ENCODE measurements at places on chromosomes 5 and 9.

- DNase-seq = no peak
These were observed 271.9 kb downstream of the ARHGEF28 start for GRCh38 chr5:73897893-73898292.

DNA sequence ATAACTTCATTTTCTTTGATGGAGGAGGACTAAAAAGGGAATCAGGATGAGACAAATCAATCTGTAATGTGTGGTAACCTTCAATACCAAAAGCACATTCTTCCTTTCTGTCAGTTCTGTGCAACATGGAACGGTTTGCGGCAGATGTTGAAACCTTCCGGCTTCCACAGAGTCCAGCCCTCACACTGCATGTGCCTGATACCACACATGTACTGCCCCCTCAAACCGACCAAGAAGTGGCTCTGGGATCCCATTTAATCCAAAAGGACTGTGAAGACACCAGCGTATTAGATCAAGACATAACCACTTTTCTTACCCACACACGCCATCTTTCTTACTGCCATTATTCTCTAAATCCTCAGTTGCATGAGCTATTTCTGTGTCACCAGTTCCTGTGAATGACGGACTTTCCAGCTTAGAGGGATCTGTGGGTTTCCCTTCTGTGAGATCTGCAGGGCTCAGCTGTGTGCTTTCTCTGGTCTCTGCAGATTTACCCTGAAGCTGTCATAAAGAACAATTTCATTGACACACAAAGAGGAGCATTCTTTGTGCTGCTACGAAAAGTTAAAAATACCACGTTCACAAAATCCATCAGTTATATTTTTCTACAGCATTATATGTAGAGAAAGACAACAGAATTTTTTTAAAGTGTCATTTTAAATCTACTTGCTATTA is 25.8 kb downstream of the NSUN2 start:
- DNase-seq = no peak

GRCh38 chr5:140327589-140327988 is 18.8 kb downstream of the HBEGF start:
- peak; percentile 87 for DNase-seq

DNA sequence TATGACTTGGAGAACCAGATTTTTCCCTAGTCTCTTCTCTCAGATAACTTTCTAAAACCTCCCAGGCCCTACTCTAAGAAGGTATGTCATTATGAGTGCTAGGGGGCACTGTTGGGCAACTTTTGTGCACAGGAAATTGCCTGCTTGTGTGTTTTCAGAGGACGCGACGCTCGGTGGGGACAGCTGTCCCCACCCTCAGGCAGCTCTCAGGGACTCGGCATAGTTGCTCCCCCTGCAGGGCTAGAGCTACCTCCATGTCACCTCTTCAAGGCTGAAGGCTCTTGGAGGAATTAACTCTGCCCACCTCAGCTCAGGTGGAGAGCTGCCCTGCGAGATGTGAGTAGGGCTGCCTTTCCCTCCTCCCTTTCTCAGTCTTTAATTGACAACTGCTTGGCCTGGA is 10.2 kb upstream of the TIFAB start:
- peak; percentile 70 for DNase-seq

GRCh38 chr5:134902071-134902801 is 2.7 kb upstream of the PCBD2 start:
- peak; percentile 11 for DNase-seq

- no peak for DNase-seq
These were observed 640 bp downstream of the TRIM32 start for GRCh38 chr9:116687754-116688135.

GRCh38 chr9:115815786-115816185 is 337.8 kb upstream of the PAPPA start:
- DNase-seq = no peak

- peak; percentile 25 for DNase-seq
These were observed 482.8 kb upstream of the ARRDC3 start for GRCh38 chr5:91865915-91866314.

DNA sequence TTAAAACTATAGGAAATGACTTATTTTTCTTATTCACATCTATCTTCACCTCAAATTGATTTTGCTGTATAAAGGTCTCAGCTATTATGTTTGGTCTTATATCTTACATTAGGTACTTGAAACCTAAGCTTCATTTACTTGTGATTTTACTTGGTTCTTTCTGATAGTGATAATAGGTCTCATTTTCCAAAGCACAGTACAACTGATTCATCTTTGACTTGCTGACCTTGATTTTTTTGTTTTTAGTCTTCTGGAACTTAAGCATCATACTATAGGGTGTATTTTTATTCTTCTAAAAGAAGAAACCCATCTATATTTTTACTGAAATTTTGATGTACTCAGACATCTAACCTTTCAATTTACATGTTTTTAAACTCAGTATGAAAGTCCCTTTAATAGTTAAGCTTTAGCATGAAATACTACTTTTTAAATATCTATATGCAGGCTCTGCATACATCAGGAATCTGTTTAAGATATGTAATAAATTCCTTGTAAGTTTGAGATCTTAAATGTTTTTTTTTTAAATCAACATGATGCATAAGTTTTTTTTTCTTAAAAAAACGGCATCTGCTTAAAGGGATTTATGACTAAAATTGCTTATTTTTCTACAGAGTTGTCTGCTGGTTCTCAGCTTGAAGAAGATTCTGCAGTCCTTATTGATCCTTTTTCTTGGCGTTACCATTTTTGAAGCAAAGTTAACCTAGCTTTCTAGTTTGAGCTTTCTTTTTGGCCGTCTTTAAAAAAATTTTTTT is 13.3 kb downstream of the MATR3 start:
- no peak for DNase-seq

DNA sequence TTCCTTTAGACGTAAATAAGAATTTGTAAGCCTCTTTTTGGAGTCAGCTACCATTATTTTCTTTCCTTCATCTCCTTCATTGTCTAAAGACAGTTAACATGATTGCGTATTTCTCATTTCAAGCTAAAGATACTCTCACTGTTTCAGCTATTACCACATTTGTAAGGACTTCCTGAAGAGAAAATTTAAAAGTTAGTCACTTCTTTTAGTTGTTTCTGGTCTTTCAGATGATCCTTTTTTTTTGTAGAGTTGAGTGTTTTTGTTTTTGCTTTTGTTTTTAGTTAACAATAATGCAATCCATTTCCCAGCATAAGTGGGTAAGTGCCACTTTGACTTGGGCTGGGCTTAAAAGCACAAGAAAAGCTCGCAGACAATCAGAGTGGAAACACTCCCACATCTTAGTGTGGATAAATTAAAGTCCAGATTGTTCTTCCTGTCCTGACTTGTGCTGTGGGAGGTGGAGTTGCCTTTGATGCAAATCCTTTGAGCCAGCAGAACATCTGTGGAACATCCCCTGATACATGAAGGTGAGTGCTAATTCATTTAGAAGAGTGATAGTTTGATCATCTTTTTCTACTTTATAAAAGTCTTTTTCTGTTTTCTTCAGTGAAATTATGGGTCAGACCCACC is 2.0 kb downstream of the IL31RA start:
- no peak for DNase-seq

DNA sequence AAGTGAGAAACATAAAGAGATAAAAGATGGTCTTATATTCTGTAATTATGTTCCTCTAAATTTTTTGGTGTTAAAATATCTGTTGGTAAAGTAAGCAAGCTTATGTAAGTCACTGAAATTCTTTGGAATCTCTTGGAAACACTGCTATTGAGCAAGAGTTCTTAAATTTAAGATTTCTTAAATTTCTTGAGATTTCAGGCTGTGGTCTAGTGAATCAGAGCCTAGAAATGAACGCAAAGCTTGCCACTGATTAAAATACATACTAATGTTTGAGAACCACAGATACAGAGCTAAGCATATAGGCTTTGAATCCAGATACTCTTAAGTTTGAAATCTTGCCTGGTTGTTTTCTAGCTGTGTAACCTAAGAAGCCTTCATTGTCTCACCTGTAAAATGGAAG is 133.4 kb downstream of the TRPM3 start:
- peak; percentile 58 for DNase-seq

DNA sequence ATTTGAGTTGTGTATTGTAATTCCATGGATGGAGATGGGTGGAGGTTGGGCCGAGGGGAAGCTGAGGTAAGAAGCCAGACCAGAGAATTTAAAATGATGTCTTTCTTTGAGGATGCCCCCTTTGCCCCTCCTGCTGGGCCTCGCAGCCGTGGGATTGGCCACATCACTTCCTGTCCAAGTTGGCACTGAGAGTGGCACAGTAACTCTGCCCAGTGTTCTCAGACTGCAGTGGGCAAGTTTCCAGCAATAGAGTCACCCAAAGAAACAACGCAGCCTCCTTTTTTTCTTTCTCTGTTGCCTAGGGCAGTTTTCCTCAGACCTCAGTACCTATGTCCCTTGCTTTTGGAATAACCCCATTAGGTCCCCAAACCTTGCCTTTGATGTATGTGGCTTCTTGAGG is 306.6 kb upstream of the DMRT1 start:
- DNase-seq = no peak

GRCh38 chr9:78311886-78312524 is 15.1 kb downstream of the PSAT1 start:
- no peak for DNase-seq

DNA sequence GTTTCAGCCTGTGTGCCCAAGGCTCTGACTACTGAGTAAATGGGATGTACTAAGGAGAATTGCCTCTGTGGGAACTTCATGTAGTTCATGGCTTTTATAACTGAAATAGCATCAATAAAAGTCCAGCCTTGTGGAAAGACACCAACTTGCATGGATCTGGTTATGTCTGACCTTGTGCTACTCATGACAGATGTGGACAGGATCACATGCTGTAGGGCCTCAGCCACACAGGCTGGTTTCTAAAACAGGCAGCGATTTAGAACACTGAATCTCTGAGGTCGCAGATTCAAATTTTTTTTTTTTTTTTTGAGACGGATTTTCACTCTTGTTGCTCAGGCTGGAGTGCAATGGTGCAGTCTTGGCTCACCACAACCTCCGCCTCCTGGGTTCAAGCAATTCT is 66.5 kb upstream of the SPIN1 start:
- no peak for DNase-seq

- DNase-seq = no peak
These were observed 4.3 kb downstream of the SH3GLB2 start for GRCh38 chr9:129023908-129024233.

- no peak for DNase-seq
These were observed 519.6 kb downstream of the RAB3C start for GRCh38 chr5:59102437-59102836.

DNA sequence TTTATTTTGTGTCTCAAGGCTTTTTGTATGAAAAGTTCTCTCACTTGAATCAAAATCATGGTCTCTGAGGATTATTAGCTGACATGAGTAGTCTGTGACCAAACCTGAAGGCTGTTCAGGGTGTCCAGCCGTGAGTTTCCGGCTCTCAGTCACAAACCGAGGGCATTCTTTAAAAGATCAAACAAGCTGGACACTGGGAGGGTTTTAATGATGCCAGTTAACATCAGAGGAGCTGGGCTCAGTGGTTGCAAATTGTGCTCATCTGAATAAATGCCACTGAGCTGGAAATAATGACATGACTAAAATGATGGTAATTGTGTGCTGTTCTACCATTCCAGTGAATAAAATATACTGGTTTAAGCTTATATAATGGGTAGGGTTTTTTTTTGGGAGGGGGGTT is 153.1 kb downstream of the FOCAD start:
- no peak for DNase-seq

DNA sequence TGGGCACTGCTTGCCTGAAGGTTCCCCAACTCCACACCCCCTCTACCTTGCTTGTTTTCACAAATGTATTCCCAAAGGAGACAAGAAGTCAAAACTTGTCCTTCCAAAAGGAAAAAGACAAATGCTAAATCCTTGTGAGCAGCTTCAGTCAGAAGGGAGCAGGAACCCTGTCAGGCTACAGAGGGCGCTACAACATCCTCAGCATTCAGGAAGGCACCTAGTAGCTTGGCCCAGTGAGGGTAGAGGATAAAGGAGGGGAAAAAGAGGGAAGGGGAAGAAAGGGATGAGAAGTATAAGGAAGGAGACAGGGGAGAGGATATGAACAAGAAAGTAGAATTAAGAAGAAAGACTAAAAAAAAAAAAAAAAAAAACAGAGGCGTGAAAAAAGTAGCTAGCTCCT is 97.5 kb downstream of the MLLT3 start:
- DNase-seq = no peak

- no peak for DNase-seq
These were observed 74.4 kb downstream of the LHFPL2 start for GRCh38 chr5:78574131-78574673.

DNA sequence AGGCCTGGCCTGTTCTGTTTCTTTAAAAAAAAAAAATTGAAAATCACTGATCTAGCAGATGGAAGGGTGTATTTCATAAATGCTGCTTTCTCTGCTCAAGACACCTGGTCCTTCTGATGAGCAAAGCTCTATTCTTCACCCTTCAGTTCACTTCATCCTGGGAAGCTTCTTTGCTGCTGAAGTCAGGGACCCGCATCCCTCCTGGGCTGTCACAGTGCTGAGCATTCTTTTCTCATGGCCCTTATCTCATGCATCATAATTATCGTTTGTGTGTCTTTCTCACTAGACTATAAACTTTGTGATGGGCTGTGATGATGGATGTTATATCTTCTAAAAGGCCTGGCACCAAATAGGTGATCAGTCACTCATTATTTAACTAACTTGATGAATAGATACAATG is 461.0 kb downstream of the GADD45G start:
- no peak for DNase-seq

- no peak for DNase-seq
These were observed 46.0 kb downstream of the VAV2 start for GRCh38 chr9:133945977-133946753.

GRCh38 chr9:134213881-134214341 is 49.5 kb upstream of the RNU6ATAC start:
- no peak for DNase-seq

- no peak for DNase-seq
These were observed 230.9 kb downstream of the GADD45G start for GRCh38 chr9:89835666-89836065.

DNA sequence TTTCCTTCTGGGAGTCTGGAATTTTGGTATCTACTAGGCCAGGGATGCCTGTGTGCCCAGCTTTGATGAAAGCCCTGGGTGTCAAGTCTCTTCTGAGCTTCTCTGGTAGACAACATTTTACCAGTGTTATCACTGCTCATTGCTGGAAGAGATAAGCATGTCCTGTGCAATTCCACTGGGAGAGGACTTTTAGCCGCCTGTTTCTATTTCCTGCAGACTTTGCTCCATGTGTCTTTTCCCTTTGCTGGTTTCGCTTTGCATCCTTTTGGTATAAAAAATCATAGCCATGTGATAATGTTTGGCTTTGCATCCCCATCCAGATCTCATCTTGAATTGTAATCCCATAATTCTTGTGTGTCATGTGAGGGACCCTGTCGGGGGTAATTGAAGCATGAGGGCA is 163.2 kb downstream of the SLC28A3 start:
- no peak for DNase-seq

Measured in fibroblast of skin of back (primary cell).